GM12891 (cell line): ENCODE measurements at places on chromosomes 7 and 10.

- DNase-seq = no peak
Observed at GRCh38 chr10:36700123-36700522, 425.3 kb upstream of the ANKRD30A start.

DNA sequence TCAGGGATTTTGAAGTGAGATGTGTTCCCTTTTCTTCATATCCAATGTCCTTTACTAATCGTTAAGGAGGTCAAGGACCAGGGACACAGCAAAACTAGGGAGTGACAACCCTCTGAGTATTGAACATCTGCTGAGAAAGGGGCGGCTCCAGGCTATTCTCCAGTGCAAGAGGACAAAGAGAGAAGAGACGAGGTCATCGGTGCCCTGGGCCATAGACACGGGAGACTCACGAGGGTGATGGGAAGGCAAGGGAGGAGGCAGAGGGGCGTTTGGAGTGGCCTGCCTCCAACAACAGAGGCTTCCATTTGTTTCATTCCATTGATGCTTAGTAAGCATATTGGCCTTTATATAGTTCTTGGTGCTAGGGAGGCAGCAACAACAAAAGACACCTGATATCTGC, 268.4 kb downstream of the CXCL12 start:
- no peak for DNase-seq

GRCh38 chr10:28983799-28984198, 305.1 kb upstream of the LYZL1 start:
- no peak for DNase-seq

GRCh38 chr10:132223156-132223590, 36.4 kb downstream of the DPYSL4 start:
- DNase-seq = peak; percentile 78

GRCh38 chr7:21355406-21355874, 72.4 kb upstream of the SP4 start:
- DNase-seq = peak; percentile 28

GRCh38 chr7:36784991-36785940, 61.0 kb upstream of the AOAH start:
- peak; percentile 12 for DNase-seq
